ENCODE measurements at places on chromosomes 7 and 10.

DNA sequence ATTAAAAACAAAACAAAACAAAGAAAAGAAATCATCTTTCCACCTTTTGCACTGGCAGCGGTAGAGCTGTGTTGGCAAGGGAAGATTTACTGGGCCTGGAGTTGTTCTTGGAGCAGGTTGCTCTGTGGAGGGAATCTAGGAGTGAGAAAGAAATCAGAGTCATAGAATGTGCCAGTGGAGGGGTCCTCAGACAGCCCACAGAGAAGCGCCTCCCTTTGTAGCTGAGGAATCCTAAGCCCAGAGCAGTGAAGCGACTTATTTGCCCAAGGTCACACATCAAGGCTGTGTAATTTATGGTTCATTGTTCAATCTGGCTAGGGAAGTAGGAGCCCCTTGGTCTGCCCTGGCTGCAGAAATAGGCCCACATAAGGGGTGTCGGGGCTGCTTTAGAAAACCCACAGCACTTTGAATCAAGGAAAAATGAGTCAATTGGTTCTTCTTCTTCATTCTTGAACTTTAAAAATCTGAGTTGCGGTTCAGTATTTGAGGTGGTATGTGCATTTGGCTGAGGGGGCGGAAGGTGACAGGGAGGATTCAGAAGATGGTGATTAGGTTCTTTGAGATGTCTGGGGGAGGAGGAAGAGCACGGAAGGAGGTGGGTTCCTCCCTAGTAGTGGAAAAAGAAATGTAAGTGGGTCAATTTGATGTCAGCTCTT lies 253.7 kb downstream of the PTEN start:
- DNase-seq: no peak

- no peak for DNase-seq
These were observed 160.2 kb downstream of the SH2D4B start for GRCh38 chr10:80697926-80698325.

DNA sequence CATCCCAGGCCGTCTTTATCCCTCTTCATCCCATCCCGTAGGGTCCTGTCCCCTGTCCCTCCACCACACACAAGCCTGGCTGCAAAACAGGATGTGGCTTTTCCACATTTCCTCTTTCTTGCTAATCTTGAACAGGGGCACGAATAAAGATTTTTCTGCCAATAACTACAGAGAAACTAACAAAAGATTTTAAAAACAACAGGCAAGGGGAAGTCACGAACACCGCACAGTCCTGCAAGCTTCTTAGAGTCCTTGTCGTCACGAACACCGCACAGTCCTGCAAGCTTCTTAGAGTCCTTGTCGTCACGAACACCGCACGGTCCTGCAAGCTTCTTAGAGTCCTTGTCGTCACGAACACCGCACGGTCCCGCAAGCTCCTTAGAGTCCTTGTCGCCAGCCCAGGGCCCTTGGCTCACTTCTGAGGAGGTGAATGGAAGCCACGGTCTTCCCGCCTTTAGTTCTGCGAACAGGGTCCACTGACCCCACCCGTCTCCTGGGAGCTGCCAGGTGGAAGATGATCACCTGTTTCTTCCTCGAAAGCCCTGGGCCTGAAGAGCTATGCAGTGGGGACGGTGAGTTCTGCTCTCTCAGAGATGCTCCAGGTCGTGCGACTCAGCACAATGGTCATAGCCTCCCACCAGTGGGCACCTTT lies 10.3 kb upstream of the INSIG1 start:
- no peak for DNase-seq

DNA sequence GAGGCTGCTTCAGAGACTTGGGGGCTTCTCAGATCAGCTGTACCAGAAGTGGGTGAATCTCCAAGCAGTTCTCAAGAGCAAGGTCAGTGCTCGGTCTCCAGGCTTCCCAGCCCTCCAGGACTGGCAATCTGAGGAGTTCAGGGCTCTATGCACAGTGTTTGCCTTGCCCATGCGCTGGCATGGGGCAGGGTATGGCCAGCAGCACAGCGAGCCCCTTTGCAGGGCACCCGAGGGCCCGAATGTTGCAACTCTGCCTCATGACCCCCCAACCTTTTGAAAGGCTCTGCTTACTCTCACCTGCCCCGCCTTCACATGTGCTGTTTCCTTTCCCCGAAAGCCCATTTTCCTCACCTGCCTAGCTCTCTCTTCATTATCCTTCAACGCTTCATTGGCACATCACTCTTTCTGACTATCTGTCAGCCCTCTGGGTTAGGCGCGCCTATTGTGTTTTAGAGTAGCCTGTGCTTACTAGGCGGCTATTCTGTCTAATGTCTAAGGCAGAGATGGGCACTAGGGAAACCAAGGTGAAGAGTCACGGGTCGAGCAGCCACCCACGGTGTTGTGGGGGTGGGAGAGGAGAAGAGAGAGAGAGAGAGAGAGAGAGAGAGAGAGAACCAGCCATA lies 83.6 kb downstream of the WDFY4 start:
- DNase-seq: no peak

Measured in NCI-H187 treated with DMSO at 0.1 percent for 48 hours (cell line).